ENCODE measurements at places on chromosomes 6 and 20.

- DNase-seq: no peak
Measured at GRCh38 chr6:18260448-18261106, 3.8 kb downstream of the DEK start.

GRCh38 chr6:63529498-63529897 is 42.8 kb upstream of the LOC128125822 start:
- no peak for DNase-seq

GRCh38 chr20:14113416-14113815 is 118.1 kb downstream of the MACROD2 start:
- DNase-seq: no peak

DNA sequence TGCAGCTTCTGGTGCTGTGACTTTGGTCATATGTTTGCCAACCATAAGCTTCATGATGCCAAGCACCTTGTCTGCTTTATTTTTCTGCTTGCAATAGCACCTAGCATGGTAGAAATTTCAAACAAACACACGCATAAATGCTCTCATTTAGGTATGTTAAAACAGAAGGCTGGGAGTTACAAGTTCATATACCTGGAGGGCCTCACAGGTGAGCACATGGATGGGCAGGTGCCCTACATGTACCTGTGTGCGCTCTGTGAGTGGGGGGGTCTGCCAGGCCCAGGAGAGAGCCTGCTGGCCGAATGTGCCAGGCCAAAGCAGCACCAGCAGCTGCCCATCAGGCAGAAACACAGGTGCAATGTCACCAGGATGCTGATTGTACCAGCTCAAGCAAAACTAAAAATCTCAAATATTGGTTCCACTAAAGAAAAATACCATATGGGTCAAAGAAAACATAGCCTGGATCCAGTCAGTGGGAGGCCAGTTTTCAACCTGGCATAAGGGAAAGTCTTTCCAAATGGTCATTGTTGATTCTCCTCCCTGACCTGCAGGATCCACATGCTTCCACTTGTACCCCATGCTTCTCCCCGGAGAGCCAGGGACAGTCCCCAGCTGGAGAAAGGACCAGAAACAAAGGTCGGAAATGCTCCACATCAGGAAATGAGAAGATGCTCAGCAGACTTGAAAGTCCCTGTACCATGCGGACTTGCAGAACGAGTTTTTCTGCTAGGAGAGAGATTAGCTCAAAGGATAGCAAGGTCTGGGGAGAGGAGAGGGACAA is 7.2 kb upstream of the PFDN4 start:
- no peak for DNase-seq

DNA sequence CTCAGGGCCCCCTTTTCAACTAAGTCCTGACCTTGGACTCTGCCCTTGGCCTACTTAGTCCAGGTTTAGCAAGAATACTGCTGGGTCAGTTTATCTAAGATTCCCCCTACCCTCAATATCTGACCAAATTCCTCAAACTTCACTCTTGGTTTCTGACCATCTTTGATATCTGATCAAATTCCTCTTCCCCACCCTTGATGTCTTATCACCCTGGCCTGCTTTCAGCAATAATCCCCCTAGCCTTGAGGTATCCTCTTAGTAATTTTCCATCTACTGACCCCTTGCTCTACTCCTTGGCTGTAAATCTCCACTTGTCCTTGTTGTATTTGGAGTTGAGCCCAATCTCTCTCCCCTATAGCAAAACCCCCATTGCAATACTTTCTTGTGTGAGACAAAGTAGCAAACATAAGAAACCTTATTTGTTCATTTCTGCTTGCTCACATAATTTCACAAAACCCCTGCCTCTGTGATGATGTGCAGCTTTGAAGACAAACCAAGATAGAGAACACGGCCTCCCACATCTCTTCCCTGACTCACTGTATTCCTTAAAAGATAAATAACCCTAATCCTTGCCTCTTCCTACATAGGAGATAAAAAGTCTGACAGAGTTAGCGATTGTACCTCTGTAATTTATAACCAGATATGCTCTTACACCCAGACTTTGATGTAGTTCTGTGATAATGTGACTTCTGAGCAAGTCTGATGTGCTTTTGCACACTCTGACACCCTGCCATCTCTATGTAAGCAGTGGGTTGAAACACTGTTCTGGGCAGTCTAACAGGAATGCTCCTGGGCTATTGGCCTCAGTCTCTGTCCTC is 13.8 kb upstream of the IYD start:
- DNase-seq: no peak

GRCh38 chr6:104608101-104608500 is 251.6 kb downstream of the HACE1 start:
- no peak for DNase-seq

DNA sequence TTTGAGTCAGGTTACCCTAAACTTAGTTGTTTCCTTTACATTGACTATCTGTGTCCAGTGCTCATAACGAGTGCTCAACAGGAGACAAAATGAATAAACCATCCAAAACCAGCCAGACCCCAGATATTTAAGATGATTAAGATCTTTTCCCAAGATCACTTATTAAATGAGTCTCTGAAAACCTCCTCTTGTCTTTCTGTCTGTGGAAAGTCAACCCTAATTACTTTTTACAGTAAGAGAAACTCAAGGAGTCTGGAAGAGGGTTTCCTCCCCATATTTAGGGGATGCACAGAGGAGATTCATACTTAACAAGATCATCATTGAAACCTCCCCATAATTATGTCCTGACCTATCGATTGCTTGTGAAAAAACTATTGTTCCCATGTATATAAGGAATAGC is 84.0 kb downstream of the CAP2 start:
- no peak for DNase-seq
